ENCODE measurements at places on chromosomes 12 and 14.

- no peak for DNase-seq
Observed at GRCh38 chr12:1220127-1221092, 229.4 kb downstream of the ERC1 start.

DNA sequence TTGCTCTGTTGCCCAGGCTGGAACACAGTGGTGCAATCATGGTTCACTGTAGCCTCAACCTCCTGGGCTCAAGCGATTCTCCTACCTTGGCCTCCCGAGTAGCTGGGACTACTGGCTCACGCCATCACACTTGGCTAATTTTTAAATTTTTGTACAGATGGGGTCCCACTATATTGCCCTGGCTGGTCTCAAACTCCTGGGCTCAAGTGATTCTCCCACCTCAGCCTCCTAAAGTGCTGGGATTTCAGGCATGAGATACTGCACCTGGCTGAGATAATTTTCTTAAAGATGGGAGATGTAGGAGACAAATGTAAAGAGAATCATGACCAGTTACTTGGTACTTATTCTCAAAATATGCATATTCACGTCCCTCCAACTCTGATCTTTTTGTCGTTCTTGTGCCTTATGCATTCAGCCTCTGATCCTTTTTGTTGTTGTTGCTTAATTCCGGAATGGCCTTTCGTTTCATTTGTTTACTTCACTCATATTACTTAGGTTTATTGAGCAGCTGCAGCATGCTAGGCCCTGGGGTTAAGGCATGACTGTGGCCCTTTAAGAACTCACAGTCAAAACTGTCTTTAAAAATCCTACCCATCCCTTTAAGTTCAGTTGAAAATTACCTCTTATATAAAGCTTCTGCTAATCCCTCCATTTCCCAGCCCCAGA, 8.9 kb downstream of the RBMS2 start:
- no peak for DNase-seq

GRCh38 chr14:31419967-31420318, 407 bp downstream of the HEATR5A start:
- DNase-seq = no peak

DNA sequence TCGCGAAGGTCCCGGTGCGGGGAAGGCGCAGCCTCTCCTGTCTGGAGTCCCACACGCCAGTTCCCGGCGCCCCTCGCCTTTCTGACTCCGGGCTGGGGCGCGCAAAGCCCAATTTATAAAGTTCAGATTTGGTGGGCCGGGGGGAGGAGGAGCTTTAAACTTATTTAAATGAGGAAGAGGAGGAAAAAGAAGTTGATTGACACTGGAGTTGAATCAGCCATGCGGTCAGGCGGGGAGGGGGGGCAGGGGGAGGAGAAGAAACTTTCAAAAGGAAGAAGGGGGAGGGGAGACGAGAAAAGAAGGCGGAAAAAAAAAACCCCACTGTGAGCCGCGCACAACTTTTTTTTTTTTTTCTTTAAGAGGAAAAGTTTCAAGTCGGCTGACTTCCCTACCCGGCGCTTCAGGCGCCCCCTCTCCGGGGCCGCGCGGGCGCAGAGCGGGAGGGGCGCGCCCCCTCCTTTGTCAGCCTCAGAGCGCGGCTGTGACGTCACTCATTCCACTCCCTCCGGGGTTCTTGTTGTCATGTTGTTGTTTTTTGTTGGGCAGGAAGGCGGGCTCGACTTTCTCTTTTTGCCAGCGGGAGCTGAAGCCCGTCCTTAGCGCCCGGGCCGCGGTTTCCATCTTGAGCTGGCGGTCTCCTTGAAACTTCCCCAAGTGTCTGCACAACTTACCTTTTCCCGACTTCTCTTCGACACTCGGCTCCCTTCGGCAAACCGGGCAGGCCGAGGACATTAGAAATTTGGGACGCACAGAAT, at the start of gene ZFP36L1:
ZFP36L1 (minus strand) TSS at position 89 of the 755 bp plus-strand sequence. CDS start 129 bp downstream, outside the sequence.
- peak; percentile 82 for DNase-seq

DNA sequence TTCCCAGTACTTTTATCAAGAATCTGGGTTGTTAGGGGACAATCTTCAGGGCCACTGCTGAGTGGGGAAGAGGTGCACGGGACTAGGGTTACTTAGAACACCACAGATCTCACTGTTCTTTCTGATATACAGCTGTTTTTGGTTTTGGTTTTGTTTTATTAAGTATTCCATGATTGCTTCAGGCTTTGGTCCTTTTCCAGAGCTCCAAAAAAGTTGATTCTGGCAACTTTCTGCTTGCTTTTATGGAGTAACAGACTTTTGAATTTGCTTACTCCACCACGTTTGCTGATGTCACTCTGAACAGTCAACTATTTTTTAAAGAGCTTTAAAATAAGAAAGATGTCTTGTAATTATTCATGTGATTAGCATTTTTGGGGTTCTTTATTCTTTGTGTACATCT, 368.1 kb upstream of the FOXG1 start:
- DNase-seq = no peak

GRCh38 chr12:119363037-119363436, 28.5 kb downstream of the CCDC60 start:
- no peak for DNase-seq

GRCh38 chr12:77914081-77914488, 83.4 kb downstream of the NAV3 start:
- no peak for DNase-seq

GRCh38 chr12:124665511-124665910, 98.1 kb upstream of the NCOR2 start:
- DNase-seq = no peak

- DNase-seq = no peak
Observed at GRCh38 chr14:47557894-47558293, 117.5 kb downstream of the MDGA2 start.

DNA sequence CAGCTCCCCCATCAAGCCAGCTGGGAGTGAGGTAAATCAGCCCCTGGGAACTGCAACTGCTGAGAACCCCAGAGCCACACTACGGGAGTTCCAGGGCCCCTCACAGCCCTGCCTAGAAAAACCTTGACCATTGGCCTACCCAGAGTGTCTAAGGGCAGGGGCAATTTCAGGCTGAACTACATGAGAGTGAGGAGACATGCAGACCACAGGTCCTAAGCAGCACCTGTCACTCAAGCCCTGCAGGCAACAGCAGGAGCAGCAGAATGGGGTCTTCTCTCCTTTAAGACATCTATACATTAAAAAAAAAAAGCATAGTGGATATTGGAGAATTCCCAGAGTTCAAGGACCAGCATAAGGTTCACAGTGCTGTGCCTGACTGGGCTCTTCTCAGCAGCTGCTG, 4.9 kb downstream of the NCKAP5L start:
- DNase-seq = no peak

- DNase-seq = no peak
Observed at GRCh38 chr12:39010406-39010805, 105.0 kb upstream of the CPNE8 start.

GRCh38 chr14:54140551-54140950, 183.9 kb upstream of the BMP4 start:
- no peak for DNase-seq

DNA sequence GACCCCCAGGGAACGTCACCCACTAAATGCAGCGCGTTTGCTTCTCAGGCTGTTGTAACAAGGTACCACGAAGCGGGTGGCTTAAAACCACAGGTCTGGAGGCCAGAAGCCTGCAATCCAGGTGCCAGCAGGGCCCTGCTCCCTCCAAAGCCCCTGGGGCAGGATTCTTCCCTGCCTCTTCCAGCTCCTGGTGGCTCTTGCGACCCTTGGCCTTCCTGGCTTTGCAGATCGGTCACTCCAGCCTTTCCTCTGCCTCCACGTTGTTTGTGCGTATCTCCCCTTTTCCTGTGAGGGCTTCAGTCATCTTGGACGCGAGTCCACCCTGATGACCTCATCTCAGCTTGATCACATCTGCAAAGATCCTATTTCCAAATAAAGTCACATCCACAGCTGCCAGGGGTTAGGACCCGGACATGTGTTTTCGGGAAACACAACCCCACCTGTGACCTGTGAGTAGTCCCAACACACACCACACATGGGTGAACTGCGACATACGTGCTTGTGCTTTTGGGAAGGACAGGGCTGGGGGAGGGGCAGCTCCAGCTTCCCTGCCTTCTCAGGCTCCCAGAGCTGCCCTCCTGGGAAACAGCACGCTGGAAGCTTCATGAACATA, 114.5 kb upstream of the NCOR2 start:
- no peak for DNase-seq

DNA sequence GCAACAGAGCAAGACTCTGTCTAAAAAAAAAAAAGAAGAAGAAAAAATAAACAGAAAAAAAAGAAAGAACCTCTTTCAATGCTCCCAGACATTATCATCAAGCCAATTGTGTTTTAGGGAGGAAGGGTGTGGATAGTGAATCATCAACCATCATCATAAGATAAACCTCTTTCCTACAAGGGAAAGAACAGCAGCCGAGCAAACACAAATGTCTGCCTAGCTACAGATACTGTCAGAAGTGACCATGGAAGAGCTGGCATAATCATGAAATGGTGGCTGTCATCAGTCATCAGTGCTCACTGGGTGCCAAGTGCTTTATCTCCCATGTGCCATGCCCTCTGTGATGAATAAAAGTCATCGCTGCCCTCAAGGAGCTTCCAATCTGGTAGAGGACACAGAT, 46.6 kb downstream of the SLC17A8 start:
- no peak for DNase-seq

- no peak for DNase-seq
Observed at GRCh38 chr12:9910716-9911421, 21.3 kb downstream of the CLEC2A start.

DNA sequence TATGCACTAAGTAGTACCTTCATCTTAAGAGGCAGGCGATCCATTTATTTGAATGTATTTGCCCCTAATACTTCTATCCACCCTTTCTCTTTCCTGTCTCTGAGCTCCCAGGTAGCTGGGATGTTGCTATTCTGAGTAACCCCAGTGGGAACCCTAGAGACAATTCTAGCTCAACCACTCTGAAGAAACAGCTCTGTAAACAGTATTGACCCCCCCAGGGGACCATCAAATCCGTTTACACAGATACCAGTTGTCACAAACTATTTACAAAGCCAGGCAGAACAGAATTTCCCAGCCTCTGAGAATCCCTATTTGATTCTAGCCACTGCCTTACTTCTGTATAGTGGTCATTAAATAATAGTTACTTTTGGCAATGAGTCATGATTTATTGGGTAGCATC, 64.9 kb downstream of the MIPOL1 start:
- no peak for DNase-seq

GRCh38 chr12:72146495-72146894, 125.7 kb upstream of the TRHDE start:
- DNase-seq = no peak

DNA sequence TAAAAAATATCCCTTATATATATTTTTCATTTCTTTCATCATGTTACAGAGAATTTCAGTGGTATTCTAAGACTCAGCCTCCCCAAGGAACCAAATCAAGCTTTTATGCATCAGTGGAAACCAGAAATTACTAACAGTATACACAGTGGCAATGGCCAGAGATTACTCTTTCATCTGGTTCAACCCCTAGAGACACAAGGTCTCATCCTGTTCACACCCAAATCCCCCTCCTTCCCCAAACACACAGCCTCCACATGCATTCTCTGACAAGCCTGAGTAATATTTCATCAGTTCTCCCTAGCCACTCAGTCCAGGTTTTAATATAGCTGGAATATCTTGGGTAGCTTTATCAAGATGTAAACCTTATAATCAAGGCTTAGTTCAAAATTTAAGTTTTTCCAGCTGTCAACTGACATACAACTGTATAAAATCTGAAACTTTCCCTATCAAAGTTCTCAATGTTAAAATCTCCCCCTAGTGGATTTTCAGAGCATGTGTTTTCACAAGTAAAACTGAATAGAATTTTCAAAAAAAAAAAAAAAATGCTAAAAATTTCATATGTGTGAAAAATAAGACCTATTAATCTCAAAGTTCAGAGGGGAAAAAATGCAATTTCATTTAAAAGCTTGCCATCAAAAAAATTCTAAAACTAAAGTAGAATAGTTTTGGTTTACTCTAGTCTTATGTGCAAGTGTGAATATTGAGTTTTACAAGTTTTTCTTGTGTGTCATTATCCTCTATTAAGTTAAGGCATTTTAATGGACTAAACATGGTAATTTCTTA, 10.5 kb upstream of the SSTR1 start:
- DNase-seq = no peak
